Activated CD8-positive, alpha-beta T cell treated with anti-CD3 and anti-CD28 coated beads for 36 hours (primary cell): ENCODE measurements at places on chromosomes 2 and 18. TPM values are rescaled to one million over a fixed set of nuclear protein-coding genes. Genes with fewer than 3 reads are reported as not detected.

DNA sequence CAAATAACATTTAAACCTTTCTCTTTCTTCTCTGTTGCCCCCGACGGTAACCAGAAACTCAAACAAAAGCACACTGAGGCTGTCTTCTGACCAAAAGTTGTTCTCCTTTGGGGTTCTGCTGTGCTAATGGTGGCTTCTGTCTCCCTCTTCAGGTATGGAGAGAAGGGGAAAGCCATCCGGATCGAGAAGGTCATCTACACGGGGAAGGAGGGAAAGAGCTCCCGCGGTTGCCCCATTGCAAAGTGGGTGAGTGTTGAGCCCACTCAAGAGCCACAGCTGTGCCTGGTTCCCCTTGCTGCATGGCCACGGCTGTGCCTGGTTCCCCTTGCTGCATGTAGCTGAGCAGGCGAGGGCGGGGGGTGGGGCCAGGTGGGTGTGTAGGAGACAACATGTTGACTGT, 67.4 kb downstream of the BOLA3 start:
- H3K36me3 ChIP-seq, result peaks cover 26% of the 10 kb centered on the region
- H3K4me3 ChIP-seq, result no peak overlapping the region
- peaks cover 4% of the 10 kb centered on the region for H3K4me1 ChIP-seq
- no peak overlapping the region for H3K27ac ChIP-seq
- H3K27me3 ChIP-seq, result no peaks in the 10 kb centered on the region

GRCh38 chr2:19569300-19569791, 210.9 kb upstream of the OSR1 start:
- no peak for DNase-seq
- H3K27ac ChIP-seq, result no peak overlapping the region
- no peak overlapping the region for H3K4me3 ChIP-seq
- H3K4me1 ChIP-seq, result no peaks in the 10 kb centered on the region

- H3K36me3 ChIP-seq, result no peaks in the 10 kb centered on the region
- DNase-seq, result no peak
- no peak overlapping the region for H3K27ac ChIP-seq
- peaks cover 2% of the 10 kb centered on the region for H3K27me3 ChIP-seq
- no peaks in the 10 kb centered on the region for H3K4me1 ChIP-seq
- H3K4me3 ChIP-seq, result no peak overlapping the region
These were observed 71.9 kb downstream of the TCF4 start for GRCh38 chr18:55515941-55516710.

GRCh38 chr2:236979664-236980063, 106.0 kb upstream of the COPS8 start:
- H3K4me3 ChIP-seq, result no peak overlapping the region
- no peak for DNase-seq
- no peaks in the 10 kb centered on the region for H3K27me3 ChIP-seq
- H3K4me1 ChIP-seq, result no peaks in the 10 kb centered on the region
- H3K27ac ChIP-seq, result no peak overlapping the region

The CNDP1 gene
- total RNA-seq, result not detected

- peaks cover 53% of the 10 kb centered on the region for H3K36me3 ChIP-seq
- H3K4me3 ChIP-seq, result peak overlapping the region; percentile 80
- no peaks in the 10 kb centered on the region for H3K27me3 ChIP-seq
- peak overlapping the region; percentile 72 for H3K27ac ChIP-seq
These were observed 2.4 kb downstream of the DGKD start for GRCh38 chr2:233356546-233357308.

DNA sequence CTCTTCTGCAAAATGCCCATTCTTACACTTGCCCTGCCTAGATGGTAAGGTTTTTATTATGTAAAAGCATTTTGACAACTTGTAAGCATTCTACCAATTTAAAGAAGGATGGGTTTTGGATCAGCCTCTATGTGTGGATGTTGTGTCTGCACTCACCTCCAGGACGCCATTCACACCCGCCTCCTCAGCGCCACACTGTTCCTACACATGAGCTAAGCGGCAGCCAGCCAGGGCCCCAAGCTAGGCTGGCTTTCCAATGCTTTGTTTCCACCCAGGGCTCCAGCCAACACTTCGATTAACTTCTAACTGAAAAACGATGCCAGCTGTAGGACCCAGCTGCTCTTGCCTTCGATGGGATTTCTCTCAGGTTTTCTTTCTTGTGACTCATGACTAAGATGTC, 73.3 kb upstream of the FZD7 start:
- no peak overlapping the region for H3K27ac ChIP-seq
- H3K4me3 ChIP-seq, result no peak overlapping the region
- no peaks in the 10 kb centered on the region for H3K36me3 ChIP-seq

DNA sequence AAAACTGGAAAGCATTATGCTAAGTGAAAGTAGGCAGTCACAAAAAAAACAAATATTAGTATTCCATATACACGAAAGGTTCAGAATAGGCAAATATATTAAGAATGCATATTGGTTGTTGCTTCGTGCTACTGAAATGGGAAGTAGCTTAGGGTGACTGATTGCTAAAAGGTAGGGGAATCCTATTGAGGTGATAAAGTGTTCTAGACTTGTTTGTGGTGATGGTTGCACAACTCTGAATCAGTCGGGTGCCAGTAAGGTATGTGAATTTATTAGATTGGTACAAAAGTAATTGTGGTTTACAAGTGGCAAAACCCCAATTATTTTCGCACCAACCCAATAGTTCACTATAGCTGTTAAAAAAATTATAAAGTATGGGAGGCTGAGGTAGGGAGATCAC, 20.7 kb downstream of the USP34 start:
- H3K27me3 ChIP-seq, result no peaks in the 10 kb centered on the region
- DNase-seq, result no peak
- peaks cover 24% of the 10 kb centered on the region for H3K36me3 ChIP-seq
- no peak overlapping the region for H3K4me3 ChIP-seq
- H3K27ac ChIP-seq, result no peak overlapping the region

- no peak for DNase-seq
- H3K4me1 ChIP-seq, result no peaks in the 10 kb centered on the region
- no peak overlapping the region for H3K27ac ChIP-seq
These were observed 118.4 kb downstream of the ETAA1 start for GRCh38 chr2:67515538-67515937.

DNA sequence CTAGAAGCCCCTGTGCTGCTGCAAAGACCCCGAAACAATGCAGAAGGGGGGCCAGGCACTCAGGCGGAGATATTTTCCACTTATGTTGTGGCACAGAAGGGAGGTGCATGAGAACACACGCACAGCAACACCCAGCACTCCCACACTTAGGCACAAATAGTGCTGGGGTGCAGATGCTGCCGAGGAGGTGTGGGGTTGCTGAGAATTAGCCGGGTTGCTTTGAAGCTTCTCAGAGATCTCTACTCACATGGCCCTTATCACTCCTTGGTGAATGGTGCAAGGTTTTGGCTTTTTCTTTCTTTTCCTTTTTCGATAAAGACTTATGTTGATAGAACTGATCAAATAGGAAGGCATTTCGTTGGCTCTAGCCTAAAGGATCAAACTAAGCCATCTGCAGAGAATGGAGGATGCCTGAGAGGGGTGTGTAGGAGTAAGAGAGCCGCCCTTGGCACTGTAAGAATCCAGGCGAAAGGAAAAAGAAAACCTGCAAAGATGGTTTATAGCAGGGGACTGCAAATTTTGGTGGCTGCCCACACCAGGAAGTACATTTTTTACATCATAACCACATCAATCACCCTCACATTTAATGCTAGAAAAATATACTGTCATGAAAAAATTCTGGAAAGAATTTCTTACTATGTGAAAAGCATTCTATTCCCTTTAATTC, 27.9 kb upstream of the FHL2 start:
- no peaks in the 10 kb centered on the region for H3K36me3 ChIP-seq
- peak overlapping the region; percentile 48 for H3K4me3 ChIP-seq
- peaks cover 27% of the 10 kb centered on the region for H3K4me1 ChIP-seq
- H3K27ac ChIP-seq, result no peak overlapping the region
- no peak for DNase-seq

The SLC4A3 gene
- total RNA-seq, result not detected

The PCARE gene
- not detected for total RNA-seq

GRCh38 chr2:169476459-169476858, 2.8 kb upstream of the BBS5 start:
- H3K4me3 ChIP-seq, result no peak overlapping the region
- no peaks in the 10 kb centered on the region for H3K36me3 ChIP-seq
- no peak for DNase-seq
- H3K27me3 ChIP-seq, result no peaks in the 10 kb centered on the region
- no peak overlapping the region for H3K27ac ChIP-seq
- peaks cover 13% of the 10 kb centered on the region for H3K4me1 ChIP-seq

GRCh38 chr2:103669531-103669930, 907.7 kb downstream of the TMEM182 start:
- H3K27me3 ChIP-seq, result no peaks in the 10 kb centered on the region
- H3K36me3 ChIP-seq, result no peaks in the 10 kb centered on the region
- H3K27ac ChIP-seq, result no peak overlapping the region
- H3K4me1 ChIP-seq, result no peaks in the 10 kb centered on the region

- no peaks in the 10 kb centered on the region for H3K27me3 ChIP-seq
- H3K36me3 ChIP-seq, result no peaks in the 10 kb centered on the region
- DNase-seq, result no peak
- H3K4me1 ChIP-seq, result no peaks in the 10 kb centered on the region
These were observed 94.9 kb downstream of the GBX2 start for GRCh38 chr2:236073246-236073645.

- H3K4me1 ChIP-seq, result peaks cover 3% of the 10 kb centered on the region
- no peak overlapping the region for H3K4me3 ChIP-seq
These were observed 54.6 kb upstream of the GPR17 start for GRCh38 chr2:127591221-127591923.

DNA sequence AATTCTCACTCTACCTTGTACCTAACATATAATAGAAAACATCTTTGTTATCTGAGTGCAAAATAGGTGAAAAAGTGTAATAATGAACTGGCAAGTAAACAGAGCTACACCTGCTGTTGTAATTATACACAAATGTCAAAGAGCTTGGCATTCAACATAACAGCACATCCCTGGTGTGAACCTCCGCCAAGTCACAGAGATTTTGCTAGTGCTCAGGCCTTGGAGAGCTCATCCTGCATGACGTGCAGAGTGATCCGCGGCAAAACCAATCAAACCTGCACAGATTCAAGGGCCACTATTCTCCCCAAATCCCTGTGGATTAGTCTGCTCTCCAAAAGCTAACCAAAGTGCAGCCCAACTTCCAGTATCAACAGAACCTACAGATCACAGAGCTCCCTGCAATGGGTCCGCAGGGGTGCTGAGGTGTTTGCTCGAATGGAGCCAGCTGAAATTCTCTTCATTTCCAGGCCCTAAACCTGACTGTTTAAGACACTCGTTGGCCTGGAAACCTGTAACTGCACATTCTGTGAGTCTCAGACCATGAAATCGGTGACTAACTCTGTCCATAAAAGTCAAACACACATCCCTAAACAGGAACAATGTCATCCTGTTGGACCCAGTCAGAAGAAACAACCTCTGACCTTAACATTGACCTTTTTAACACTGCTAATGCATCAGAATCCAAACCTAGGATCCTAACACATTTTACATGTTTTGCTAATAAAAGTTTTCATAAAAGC, 111.8 kb downstream of the EPB41L3 start:
- H3K4me3 ChIP-seq, result no peak overlapping the region
- no peaks in the 10 kb centered on the region for H3K4me1 ChIP-seq
- no peak for DNase-seq
- no peaks in the 10 kb centered on the region for H3K36me3 ChIP-seq

DNA sequence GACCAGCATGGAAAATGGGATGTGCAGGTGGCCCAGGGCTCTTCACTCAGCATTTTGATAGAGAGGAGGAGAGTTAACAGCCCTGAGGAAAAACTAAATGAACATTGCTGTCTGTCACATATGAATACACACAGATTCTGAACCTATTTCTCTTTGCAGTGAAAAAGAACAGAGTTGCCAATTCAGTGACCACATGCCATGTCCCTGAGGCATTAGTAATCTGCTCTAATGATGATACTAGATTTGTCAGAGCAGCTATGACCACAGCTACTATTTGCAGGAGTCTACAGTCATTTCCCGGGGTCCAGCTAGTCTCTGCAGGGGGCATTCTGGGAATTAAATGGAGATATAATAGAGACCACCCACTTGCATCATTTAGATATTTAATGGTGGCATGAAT, 267.6 kb downstream of the TMX3 start:
- peaks cover 5% of the 10 kb centered on the region for H3K27me3 ChIP-seq
- H3K4me1 ChIP-seq, result no peaks in the 10 kb centered on the region
- no peak overlapping the region for H3K4me3 ChIP-seq
- no peak for DNase-seq
- no peak overlapping the region for H3K27ac ChIP-seq
- H3K36me3 ChIP-seq, result no peaks in the 10 kb centered on the region

DNA sequence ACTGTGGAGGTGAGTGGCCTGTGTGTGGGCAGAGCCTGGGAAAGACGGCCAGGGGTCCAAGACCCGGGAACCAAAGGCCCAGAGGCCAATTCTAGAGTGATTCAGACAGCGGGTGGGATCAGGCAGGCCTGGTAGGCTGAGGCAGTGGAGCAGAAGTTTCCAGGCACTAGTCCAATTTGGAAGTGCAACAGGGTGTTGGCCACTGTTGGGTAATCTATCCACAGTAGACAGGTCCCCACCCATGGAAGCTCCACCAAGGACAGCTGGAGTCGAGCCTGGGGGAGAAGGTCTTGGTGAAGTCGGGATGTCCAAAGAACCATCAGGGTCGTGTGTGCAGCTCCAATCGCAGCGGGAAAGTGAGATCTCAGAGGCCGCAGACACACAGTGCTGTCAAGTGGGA, 125.8 kb upstream of the COPS8 start:
- H3K27ac ChIP-seq, result no peak overlapping the region
- no peak for DNase-seq
- H3K4me3 ChIP-seq, result no peak overlapping the region
- peaks cover 3% of the 10 kb centered on the region for H3K4me1 ChIP-seq
- no peaks in the 10 kb centered on the region for H3K36me3 ChIP-seq

DNA sequence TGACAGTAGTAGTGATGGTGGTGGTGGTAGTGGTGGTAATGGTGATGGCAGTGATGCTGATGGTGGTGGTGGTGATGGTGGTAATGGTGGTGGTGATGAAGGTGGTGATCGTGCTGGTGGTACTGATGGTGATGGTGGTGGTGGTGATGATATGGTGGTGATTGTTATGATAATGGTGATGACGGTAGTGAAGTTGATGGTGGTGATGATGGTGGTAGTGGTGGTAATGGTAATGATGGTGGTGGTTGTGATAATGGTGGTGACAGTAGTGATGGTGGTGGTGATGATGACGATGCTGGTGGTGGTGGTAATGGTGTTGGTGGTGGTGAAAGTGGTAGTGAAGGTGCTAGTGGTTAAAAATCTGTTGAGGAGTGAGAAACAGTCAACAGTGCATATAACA, 125.6 kb downstream of the AFF3 start:
- no peak for DNase-seq
- no peaks in the 10 kb centered on the region for H3K4me1 ChIP-seq
- H3K36me3 ChIP-seq, result no peaks in the 10 kb centered on the region
- no peak overlapping the region for H3K4me3 ChIP-seq

GRCh38 chr2:118982039-118982438, 40.0 kb downstream of the MARCO start:
- H3K36me3 ChIP-seq, result no peaks in the 10 kb centered on the region
- H3K27me3 ChIP-seq, result no peaks in the 10 kb centered on the region
- H3K27ac ChIP-seq, result no peak overlapping the region
- H3K4me1 ChIP-seq, result no peaks in the 10 kb centered on the region
- no peak overlapping the region for H3K4me3 ChIP-seq
